Cortex of kidney (tissue), 1 donor: ENCODE measurements at places on chromosomes 4 and X.

GRCh38 chr4:74814052-74814451 lies 19.7 kb upstream of the BTC start:
- DNase-seq: no peak

DNA sequence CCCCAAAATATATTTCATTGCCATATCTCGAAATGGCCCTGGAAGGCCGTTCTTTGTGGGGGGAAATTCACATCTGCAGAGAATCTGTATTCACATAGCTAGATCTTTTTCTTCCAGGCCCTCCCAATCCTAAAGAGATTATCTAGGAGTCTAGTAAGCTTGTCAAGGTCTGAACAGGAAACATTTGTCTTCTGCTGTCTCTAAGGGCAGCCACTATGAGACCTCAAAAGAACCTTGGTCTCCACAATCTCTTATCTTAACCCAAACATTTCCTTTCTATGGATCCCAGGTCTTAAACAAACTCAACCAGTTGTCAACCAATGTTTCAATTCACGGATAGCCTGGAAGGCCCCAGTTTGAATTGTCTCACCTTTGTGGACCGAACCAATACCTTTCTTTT lies 45.0 kb downstream of the CRLF2 start:
- no peak for DNase-seq

DNA sequence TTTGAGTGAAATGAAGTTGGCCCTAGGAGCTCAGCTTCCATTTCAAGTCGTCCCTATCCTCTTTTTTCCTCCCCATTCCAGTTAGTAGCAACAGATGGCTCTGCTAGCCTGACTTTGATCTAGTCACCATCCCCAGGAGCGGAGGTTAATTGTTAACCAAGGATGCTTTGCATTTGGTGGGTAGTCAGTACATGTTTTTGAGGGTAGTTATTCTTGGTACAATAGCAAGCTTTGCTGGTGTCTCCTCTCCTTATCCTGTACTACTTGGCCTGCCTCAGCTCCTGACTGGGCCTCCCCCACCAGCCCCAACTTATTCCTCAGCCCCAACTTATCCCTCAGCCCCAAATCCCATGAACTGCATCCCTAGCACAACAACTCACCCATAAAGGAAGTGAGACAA lies 14.8 kb upstream of the RTL5 start:
- no peak for DNase-seq

GRCh38 chr4:173025131-173025530 lies 143.5 kb upstream of the GALNT7 start:
- DNase-seq: no peak

DNA sequence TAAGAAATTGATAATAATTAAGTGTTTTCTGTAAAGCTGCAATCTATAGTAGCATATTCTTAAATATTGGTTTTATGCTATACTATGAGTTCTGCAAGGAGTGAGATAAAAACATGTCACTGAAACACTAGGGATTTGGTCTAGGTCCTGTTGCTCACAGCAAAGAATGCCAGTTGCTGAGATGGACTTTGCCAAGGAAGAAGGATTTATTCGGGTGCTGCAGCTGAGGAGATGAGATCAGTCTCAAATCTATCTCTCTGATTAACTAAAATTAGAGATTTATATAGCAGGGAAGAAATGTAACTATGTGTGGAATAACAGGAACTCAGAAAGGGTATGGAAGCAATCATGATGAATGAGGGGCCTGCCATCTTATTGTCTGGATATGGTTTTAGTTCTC lies 1569.9 kb downstream of the PCDH7 start:
- DNase-seq: no peak
